ENCODE measurements at places on chromosomes 16 and 17.

GRCh38 chr16:11105038-11105903 lies 150.7 kb downstream of the SOCS1 start:
- DNase-seq: no peak

DNA sequence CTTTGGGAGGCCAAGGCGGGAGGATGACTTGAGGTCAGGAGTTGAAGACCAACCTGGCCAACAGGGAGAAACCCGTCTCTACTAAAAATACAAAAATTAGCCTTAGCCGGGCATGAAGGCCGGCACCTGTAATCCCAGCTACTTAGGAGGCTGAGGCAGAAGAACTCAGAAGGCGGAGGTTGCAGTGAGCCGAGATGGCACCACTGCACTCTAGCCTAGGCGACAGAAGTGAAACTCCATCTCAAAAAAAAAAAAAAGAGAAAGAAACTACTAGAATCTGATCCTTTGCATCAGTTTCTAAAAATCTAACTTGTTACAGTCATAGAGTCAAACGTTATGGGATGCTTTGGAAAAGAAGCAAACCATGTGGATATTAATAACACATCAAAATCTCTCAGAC lies 1.6 kb upstream of the PECAM1 start:
- DNase-seq: no peak

- no peak for DNase-seq
These were observed 4.4 kb upstream of the SNX29 start for GRCh38 chr16:11972128-11972527.

DNA sequence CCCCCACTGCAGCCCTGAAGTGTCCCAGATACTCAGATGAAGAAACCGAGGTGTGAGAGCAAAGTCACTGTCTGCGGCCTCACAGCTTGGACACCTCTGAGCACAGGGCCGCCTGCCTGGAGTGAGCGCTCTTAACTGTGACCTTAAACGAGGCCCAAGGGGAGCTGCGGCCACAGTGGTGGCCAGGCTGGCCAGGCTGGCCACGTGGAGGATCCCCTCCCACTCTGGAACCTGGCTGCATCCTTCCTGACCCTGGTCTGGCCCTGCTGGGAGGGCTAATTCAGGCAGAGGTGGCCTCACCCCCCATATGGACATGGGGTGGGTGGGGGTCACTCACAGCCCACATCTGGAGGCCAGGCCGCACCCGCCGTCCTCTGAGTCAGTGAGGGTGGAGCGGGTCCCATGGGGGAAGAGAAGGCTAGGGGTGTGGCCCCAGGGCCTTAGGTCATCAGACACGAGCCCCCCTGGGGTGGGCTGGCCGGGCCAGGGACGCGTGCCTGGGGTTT lies 6.6 kb downstream of the VASN start:
- no peak for DNase-seq

- DNase-seq: no peak
These were observed 122.2 kb downstream of the SLC39A11 start for GRCh38 chr17:72970246-72970645.

- no peak for DNase-seq
These were observed 45.0 kb downstream of the ESRP2 start for GRCh38 chr16:68190736-68191510.

GRCh38 chr16:31071861-31072260 lies 2.2 kb downstream of the ZNF668 start:
- DNase-seq: no peak

DNA sequence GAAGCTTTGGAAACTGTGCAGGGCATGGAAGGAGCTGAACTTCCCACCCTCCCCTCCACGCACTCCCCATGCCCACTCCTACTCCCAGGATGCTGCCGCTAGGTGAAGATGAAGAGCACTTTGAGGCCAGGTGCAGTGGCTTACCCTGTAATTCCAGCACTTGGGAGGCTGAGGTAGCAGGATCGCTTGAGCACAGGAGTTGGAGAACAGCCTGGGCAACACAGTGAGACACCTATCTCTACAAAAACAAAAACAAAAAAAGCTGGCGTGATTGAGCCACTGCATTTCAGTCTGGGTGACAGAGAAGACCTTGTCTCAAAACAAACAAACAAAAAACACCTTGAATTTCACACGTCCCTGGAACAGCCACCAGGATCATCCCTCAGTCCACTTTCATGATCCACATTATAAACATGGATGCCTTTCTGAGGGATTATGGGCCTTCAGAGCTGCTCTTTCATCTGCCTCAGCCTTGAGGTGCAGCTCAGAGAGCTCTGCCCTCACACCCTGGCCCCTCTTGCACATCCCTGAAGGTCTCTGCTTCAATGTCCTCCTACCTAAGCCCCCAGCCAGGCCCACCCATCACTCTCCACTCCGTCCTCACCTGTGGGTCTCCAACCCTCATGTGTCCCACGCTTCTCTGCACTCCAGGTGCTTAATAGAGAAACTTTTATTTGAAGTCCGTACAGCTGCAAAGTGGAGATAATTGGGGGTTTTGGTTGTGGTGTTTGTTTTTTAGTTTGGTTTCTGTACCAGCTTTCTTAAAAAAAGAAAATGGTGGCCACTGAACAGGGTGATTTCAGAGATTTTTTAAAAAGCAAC lies 25.8 kb downstream of the PHB1 start:
- no peak for DNase-seq

DNA sequence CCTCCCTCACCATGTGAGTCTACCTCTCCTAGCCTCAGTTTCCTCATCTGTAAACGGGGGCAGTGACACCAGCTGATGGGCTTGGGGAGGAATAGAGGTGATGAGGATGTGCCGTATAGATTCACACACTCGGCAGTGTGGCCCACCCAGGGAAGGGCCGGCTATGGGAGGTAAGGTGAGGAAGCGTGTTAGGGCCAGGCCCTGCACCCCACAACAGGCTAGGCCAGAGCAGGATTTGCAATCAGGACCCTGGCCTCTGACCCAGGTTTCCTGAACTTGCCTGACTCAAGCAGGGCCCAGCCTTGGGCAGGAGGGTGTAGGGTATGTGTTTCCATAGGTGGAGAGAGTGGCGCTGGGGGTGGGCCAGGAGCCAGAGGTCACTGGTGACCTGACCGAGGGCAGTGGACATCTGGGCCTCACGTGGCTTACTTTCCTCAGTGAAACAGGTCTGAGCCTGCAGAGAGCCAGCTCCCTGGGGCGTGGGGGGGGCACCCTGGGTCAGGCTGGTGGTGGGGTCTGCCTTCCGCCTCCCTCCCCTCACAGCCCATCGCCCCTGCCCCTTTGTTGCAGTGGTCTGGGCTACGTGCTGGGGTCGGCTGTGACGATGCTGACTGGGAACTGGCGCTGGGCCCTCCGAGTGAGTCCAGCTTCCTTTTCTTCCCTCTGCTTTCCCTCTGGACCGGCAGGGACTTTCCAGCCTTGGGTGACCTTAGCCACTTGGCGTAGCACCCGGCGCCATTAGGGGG lies 12.8 kb downstream of the SPNS3 start:
- DNase-seq: no peak

GRCh38 chr16:58422809-58423208 lies 30.5 kb downstream of the GINS3 start:
- no peak for DNase-seq

- no peak for DNase-seq
These were observed 3.6 kb downstream of the CLUH start for GRCh38 chr17:2707721-2708584.

DNA sequence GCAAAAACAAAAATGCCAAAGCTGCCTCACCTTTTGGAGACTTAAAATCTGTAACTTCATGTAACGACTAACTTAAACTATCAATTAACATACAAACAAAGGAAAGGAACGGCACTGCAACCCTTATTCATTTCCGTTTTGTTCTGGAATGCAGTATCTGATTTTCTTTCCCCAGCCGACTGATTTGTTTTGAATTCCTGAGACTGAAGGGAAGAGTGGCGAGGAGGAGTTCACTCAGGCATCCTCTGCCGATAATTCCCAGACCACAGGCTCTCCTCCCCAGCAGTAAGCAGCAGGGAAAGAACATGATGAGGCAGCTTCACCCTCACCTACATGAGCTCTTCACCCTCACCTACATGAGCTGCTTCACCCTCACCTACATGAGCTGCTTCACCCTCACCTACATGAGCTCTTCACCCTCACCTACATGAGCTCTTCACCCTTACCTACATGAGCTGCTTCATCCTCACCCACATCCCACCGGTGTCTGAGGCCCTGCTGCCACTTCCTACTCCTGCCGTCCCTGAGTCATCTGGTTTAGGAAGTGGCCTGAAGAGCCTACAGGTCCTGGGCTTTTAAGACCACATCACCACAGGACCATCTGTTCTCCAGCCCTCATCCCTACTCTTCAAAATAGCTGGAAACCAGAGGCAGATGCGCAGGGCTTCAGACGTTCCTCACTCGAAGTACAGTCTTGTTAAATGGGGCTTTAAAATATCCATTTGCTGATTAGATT lies 168.0 kb upstream of the RPH3AL start:
- no peak for DNase-seq

- DNase-seq: no peak
These were observed 219.9 kb downstream of the CHD9NB start for GRCh38 chr16:52832771-52833170.

GRCh38 chr17:30532871-30533270 lies 55.7 kb downstream of the GOSR1 start:
- DNase-seq: no peak

- DNase-seq: no peak
These were observed 1.4 kb upstream of the KANSL1 start for GRCh38 chr17:46194393-46195216.

DNA sequence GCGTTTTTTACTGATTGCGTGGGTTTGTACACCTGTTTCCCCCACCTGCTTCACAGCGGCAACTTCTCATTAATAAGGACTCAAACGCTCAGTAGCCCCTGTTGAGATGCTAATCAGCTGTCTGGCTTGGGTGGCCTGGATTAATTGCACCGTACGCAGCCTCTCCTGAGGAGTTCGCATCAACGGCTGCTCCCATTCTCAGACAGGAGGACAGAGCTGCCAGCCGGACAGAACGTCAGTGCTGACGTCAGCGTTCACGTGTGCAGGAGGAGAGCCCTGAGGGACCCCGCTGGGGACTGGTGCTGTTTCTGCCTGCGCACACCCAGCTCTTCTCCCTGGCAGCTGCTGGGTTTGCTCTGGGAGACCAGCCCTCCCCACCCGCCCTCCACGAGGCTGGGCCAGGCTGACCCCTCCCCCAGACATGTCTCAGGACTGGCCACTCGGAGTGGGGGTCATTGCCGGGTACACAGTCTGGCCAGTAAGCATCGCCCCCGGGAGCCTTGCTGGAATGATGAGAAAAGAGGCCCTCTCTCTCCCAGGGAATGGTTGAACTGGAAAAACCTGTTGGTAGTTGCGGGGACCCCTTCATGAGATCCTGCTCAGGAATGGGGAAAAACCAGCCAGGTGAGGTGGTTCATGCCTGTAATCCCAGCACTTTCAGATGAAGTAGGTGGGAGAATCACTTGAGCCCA lies 5.7 kb upstream of the BANP start:
- DNase-seq: no peak

- no peak for DNase-seq
These were observed 1.3 kb downstream of the USP36 start for GRCh38 chr17:78839235-78839761.

DNA sequence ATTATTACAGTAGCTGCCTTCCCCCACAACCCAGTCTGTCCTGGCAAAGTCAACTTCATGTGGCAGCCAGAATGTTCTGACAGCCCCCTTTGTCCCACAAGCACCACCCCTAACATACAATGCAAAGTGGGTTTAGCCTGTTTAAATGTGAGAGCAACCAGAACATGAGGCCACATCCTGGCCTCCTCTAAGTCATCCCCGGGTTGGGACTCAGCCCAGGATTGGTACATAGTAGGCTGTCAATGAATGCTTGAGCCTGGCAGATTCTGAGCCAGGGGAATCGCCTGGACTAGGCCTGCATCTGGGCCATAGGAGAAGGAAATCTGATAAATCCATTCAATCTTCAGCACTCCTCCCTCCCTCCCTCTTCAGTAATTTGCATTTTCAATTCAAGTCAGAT lies 4.3 kb upstream of the ITGA3 start:
- no peak for DNase-seq

- no peak for DNase-seq
These were observed 52.7 kb downstream of the SREBF1 start for GRCh38 chr17:17783825-17784656.

- DNase-seq: no peak
These were observed 65.9 kb upstream of the TNRC6C start for GRCh38 chr17:77892469-77893143.

- DNase-seq: no peak
These were observed 242.6 kb upstream of the CIBAR2 start for GRCh38 chr16:85354686-85355514.

GRCh38 chr16:65540901-65541300 lies 419.0 kb upstream of the CDH11 start:
- DNase-seq: no peak

DNA sequence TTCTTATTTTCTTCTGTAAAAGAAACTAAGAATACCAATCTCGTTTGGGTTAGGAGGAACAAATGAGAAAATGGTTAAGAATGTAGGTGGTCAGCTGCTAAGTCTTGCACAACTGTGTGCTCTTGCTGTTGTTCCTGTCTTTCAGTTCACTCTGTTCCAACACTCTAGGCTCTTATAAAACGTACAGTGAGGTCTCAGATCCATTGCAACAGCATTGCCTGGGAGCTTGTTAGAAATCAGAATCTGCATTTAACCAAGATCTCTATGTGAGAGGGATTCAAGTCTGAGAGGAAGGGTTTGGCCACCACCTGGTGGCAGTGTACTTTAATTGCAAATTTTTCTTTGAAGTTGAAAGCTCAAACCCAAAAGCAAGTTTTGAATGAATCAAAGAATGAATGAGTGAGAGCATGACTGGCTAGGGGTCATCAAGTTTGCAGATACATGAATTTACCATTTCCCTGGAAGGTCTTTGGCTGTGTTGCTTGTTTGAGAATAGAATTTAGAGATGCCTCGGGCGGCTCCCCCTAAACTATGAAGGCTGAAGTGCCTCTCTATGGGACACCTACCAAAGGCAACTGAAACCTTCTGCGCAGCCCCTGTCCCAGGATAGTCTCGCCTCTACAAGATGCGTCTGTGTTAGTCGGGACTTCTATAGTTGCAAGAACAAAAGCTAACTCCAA lies 2.5 kb downstream of the ALOX15B start:
- DNase-seq: no peak

DNA sequence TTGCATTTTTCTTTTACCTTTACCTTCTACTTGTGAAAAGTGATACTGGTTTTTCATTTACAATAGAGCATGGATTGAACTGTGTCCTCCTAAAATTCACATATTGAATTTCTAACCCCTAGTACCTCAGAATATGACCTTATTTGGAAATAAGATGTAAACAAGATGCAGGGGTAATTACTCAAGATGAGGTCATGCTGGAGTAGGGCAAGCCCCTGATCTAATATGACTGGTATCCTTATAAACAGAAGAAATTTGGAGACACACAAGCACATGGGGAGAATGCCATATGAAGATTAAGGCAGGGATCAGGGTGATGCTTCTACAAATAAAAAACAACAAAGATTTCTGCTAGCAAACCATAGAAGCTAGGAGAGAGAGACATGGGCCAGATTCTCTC lies 12.2 kb downstream of the MYH13 start:
- DNase-seq: no peak

GRCh38 chr17:11140501-11140900 lies 100.5 kb upstream of the SHISA6 start:
- no peak for DNase-seq

- no peak for DNase-seq
These were observed 1.1 kb upstream of the DOC2A start for GRCh38 chr16:30011714-30012504.

- DNase-seq: no peak
These were observed 232.3 kb upstream of the CIBAR2 start for GRCh38 chr16:85344502-85345128.
